Glomerular endothelial cell (primary cell): ENCODE measurements at places on chromosomes 2 and 18. TPM values are rescaled to one million over a fixed set of nuclear protein-coding genes. Genes with fewer than 3 reads are reported as not detected.

DNA sequence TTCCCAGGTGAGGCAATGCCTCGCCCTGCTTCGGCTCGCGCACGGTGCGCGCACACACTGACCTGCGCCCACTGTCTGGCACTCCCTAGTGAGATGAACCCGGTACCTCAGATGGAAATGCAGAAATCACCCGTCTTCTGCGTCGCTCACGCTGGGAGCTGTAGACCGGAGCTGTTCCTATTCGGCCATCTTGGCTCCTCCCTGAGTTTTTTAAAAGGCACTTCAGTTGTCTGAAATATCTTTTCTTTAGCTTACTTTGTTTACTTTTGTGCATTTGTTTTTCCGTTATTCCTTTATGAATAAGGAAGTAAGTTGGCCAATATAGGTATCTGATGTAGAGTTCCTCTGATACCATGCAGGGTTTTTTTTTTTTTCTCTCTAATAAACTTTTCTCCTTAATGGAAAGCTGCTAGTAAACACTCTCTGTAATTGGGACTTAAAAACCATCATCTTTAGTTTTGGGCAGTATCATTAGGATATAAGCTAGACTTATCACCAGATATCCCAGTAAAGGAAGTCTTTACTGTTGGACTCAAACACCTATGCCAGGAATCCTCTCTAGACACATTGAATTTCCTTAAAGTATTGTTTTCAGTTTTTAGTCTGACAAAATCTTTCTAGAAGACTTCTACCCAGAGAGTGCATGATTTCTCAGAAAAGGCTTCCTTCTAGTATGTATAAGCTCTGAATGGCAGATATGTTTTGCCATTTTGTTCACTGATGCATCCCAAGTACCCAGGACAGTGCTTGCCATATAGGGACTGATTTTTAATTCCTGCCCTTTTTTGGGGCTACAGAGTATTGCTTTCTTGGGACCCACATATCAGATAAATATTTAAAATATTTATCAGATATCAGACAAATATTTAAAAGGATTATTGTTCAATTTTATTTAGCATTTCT lies 35.8 kb upstream of the DYSF start:
- DNase-seq, result no peak

GRCh38 chr2:55966401-55967118 lies 43.0 kb upstream of the EFEMP1 start:
- DNase-seq, result no peak

DNA sequence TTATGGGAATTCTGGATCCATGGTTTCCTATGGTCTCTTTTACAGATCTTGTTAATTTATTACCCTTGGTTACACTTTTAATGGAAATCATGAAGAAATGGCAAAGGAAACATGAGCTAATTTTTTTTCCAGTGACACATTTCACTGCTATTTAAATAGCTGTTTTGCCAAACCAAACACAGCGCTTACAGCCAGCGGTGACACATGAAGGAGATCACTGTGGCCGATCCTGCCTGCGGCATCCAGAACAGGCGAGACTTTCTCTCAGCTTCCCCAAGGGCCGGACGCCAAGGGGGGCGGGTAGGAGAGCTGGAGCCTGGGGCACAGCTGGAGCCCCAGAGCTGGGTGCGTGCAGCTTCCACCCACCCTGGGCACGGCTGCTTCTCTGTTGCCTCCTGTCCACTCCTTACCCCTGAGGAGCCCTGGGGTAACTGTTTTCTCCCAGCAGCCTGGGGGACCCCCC lies 81.4 kb upstream of the PKDCC start:
- DNase-seq, result peak; percentile 12

DNA sequence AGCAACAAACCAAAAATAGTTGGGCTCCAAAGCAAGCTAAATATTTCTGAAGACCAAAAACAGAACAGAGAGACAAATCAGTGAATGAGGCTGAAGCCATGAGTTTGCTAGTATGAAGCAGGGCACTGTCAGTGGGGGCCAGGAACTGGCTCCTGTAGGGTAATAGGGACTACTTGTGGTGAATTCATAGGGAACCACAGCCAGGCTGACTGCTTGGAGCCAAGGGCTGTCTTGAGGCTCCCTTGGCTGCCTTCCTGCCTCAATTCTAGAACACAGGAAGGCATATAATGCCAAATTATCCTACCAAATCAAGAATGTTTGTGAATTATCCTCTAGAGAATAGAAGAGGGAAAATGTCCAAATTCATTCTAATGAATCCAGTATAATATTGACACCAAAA lies 406.0 kb downstream of the CCDC85A start:
- DNase-seq, result no peak

DNA sequence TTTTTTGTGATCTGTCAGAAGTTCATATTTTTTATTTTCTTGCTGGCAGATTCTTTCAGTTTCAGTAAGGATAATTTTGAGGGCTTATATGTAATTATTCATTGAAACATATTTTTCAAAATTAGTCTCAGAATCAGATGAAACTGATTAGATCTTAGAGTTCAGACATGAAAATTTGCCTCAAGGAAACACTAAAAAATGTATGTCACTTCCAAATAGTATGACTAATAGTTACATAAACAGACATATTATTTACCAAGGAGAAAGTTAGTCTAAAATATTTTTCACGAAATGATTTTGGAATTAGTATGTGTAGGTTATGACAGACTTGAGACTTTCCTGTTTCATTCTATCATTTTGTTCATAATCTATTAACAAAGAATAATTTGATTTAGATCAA lies 628.6 kb downstream of the CCDC85A start:
- DNase-seq, result no peak

DNA sequence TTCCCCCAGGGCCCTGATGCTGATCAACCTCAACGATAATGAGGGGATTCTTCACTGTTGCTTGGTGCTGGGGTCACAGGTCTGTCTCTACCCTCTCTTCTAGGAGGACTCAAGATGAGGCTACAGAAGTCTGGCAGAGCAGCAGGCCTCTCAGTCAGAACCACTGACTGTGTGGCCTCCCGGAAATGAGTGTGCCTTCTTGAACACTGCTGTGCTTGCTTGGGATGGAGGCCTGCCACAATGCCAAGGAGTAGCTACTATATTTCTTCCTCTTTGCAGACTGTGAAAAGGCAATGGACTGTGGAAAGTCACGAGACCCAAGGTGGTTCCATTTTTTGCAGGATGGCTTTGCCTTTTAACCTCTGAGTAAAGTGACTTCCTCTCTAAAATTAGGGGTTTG lies 5.8 kb upstream of the HOXD1 start:
- no peak for DNase-seq

DNA sequence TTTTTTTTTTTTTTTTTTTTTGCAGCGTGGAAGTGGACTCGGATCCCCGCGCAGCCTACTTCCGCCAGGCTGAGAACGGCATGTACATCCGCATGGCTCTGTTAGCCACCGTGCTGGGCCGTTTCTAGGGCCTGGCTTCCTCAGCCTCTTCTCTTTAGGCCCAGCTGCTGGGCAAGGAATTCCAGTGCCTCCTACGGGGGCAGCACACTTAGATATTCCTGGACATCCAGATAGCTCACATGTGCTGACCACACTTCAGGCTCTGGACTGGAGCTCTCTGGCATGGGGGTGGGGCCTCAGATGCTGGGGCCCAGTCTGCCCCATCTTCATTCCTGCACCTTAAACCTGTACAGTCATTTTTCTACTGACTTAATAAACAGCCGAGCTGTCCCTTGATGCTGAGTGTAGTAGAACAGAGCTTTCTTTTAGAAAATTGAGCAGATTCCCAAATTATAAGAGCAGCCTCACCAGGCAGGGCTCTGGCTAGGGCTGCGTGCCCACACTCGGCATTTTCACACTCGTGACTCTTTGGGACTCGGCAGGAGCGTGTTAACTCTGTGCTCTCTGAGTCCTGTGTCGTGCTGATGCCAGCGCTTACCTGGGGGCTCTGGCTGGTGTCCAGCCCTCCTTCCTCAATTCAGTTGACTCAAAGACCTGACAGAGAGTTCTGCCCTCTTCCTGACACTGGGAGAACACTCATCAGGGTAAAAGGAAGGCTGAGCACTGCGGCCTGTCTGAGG lies 19.3 kb downstream of the SLC30A3 start:
- DNase-seq, result no peak

GRCh38 chr2:77310416-77310815 lies 211.8 kb downstream of the LRRTM4 start:
- DNase-seq, result no peak

DNA sequence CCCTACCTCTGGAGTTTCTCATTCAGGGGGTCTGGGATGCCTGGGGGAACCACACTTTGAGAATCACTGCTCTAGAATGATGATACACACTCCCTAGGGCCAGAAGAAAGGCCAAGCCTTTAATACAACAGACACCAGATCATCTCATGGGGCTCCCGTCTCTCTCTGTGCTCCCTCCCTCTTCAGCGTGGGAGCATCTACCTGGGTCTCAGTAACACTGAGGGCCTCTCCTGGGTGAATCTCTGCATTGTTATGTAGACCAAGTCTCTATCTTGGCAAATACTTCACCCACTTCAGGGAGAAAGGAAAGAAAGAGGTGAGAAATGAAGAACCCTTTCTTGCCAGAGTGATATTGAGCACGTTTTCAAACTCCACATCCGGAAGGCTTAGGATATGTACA lies 146.8 kb upstream of the MSH6 start:
- no peak for DNase-seq

- DNase-seq, result no peak
Observed at GRCh38 chr2:231515603-231516002, 14.6 kb downstream of the NMUR1 start.

Gene MYO3B
- not detected in 2 replicates for total RNA-seq

Gene HOXD1
- 19.0 and 38.6 TPM in 2 replicates for total RNA-seq

Gene CDH19
- total RNA-seq, result 0.06 TPM in 1 of 2 replicates, not detected in the other

Gene CCDC121
- total RNA-seq, result 0.29 and 1.5 TPM in 2 replicates

Gene CREG2
- total RNA-seq, result 17.7 and 31.7 TPM in 2 replicates
